ENCODE measurements at places on chromosomes 7 and 10.

GRCh38 chr7:134315679-134316538, 821 bp downstream of the SLC35B4 start:
- H3K4me1 ChIP-seq = peaks cover 14% of the 10 kb centered on the region
- H3K36me3 ChIP-seq = no peaks in the 10 kb centered on the region
- peak overlapping the region; percentile 84 for H3K27ac ChIP-seq
- H3K27me3 ChIP-seq = no peaks in the 10 kb centered on the region

DNA sequence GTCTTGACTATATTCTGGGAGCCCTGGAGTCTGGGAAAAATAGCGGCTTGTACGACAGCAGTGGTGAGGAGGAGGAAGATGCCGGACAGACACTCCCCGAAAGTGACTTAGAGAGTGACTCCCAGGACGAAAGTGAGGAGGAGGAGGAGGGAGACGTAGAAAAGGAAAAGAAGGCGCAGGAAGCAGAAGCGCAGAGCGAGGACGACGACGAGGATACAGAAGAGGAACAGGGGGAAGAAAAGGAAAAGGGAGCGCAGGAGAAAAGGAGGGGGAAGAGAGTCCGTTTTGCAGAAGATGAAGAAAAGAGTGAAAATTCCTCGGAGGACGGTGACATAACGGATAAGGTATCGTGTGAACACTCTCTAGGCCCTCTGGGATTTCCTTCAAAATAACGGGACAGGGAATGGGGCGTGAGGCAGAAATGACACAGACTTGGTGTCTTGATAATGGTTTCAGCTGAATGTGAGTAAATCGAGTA, 908 bp downstream of the NOM1 start:
- no peak for DNase-seq
- no peaks in the 10 kb centered on the region for H3K27me3 ChIP-seq
- H3K27ac ChIP-seq = no peak overlapping the region
- peaks cover 37% of the 10 kb centered on the region for H3K36me3 ChIP-seq

- peaks cover 5% of the 10 kb centered on the region for H3K4me1 ChIP-seq
- H3K27ac ChIP-seq = no peak overlapping the region
- no peaks in the 10 kb centered on the region for H3K36me3 ChIP-seq
- H3K27me3 ChIP-seq = peaks cover 47% of the 10 kb centered on the region
- no peak overlapping the region for H3K4me3 ChIP-seq
Measured at GRCh38 chr10:110649347-110650264, 5.5 kb downstream of the RBM20 start.

DNA sequence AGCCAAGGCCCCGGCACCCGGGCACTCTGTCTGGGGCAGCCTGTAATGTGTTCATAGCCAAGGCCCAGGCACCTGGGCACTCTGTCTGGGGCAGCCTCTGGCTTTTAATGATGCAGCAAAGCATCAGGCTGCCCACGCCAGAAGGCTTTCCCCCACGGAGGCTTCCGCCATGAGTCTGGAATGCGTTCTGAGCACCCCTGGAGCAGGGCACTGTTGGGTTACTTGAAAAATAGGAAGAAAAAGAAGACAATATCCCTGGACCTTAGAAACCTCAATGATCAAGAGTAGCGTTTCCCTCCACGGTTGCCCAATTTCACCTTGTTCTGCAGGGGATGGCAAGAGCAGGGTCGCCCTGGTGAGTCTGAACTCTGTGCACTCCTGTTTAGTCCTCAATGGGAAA, 565.0 kb downstream of the PTPRN2 start:
- H3K4me3 ChIP-seq = no peak overlapping the region
- DNase-seq = no peak
- H3K4me1 ChIP-seq = peaks cover 3% of the 10 kb centered on the region

DNA sequence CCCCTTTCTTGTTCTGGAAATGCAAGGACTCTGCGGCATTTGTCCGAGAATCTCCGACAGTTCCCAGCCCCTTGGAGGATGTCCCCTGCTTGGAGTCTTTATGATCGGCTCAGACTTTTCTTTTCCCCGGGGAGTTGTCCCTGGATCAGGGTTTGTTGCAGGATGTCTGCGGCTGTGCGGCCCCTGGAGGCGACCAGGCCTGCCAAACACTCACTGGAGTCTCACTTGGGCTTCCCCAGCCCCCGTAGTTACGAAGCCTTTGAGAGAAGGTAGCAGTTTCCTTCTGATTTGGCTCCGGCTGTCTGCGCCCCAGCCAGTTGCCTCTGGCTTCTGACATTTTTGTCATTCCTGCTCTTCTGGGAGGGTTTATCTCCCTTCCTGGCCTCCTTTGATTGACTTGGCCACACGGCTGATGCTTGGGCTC, 16.1 kb downstream of the COL26A1 start:
- no peak for DNase-seq
- no peaks in the 10 kb centered on the region for H3K27me3 ChIP-seq
- no peak overlapping the region for H3K4me3 ChIP-seq

DNA sequence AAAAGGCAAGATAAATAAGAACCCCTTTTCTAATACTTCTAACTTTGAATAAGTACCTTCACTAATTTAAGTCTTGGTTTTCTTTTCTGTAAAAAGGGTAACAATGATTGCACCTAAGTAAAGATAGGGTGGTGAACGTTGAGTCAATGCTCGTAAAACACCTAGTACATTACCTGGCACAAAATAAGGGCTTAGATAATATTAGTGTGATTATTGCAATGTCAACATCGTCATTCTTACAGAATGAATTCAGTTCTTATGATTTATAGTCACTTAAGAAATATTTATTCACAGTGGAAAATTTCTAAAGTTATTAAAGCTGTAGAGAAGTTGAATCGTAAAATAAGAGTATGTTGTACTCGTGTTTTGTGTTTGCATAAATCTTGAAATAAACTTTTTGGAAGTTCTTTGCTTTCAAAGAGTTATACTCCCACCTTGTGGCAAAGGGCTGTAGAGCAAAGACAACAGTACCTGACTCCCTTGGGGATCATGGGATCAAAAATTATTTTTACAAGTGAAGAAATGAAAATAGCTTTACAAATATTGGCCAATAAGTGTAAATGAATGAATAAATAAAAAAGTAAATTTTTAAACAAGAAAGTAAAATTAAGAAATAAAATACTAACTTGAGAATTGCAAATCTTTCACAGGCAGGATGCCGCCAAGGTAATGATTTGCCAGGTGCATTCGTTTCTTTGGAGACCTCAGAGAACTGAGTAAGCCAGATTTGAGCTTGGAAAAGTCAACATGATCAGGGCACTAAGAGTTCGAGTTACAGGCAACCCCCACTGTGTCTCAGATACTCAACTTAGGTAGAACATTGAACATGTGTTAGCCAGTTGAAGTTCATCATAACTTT, 285.8 kb upstream of the CACNA2D1 start:
- no peak overlapping the region for H3K27ac ChIP-seq
- H3K4me1 ChIP-seq = no peaks in the 10 kb centered on the region
- H3K4me3 ChIP-seq = no peak overlapping the region
- DNase-seq = no peak
- no peaks in the 10 kb centered on the region for H3K27me3 ChIP-seq

- no peak overlapping the region for H3K4me3 ChIP-seq
- no peaks in the 10 kb centered on the region for H3K4me1 ChIP-seq
- H3K27ac ChIP-seq = no peak overlapping the region
- DNase-seq = no peak
Measured at GRCh38 chr7:36224934-36225858, 72.1 kb downstream of the EEPD1 start.

DNA sequence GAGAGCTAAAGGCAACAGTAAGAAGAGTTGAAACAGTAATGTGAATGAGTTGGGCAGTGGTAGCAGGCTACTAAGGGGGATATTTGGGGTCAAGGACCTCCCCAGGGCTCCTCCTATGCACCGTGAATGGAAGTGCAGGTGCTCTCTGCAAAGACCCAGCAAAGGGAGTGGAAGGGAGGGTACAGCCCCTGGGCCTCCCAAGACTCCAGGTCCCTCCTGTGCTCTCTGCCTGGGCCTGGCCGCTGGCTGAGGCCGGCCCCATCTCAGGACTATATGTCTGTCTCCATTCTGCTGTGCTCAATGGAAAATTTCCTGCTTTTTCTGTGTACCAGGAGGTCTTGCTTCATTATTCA, 372.1 kb upstream of the MKI67 start:
- H3K4me3 ChIP-seq = no peak overlapping the region
- H3K4me1 ChIP-seq = no peaks in the 10 kb centered on the region
- H3K27me3 ChIP-seq = no peaks in the 10 kb centered on the region
- H3K36me3 ChIP-seq = no peaks in the 10 kb centered on the region
- no peak overlapping the region for H3K27ac ChIP-seq

DNA sequence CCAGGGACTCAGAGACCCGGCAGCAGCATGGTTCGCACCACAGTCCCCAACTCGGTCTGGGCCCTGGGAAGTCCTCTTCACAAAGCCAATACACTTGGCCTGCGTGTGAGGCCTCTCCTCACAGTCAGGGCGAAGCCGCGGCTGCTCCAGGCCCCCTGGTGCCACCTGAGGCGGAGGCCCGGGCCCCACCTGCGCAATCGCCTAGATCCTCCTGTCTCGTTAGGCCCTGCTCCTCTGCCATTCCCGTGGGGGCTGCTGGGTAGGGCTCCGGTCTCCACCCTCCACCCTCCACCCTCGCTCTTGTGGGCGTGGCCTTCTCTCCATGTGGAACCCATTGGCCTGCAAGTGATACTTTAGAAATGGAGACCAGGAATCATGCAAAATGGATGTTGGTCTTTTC, 553.3 kb downstream of the INHBA start:
- H3K36me3 ChIP-seq = no peaks in the 10 kb centered on the region
- no peaks in the 10 kb centered on the region for H3K4me1 ChIP-seq
- no peak overlapping the region for H3K4me3 ChIP-seq
- DNase-seq = peak; percentile 67

- no peaks in the 10 kb centered on the region for H3K36me3 ChIP-seq
- H3K4me1 ChIP-seq = no peaks in the 10 kb centered on the region
- H3K4me3 ChIP-seq = no peak overlapping the region
- no peak overlapping the region for H3K27ac ChIP-seq
- no peaks in the 10 kb centered on the region for H3K27me3 ChIP-seq
Measured at GRCh38 chr10:3737864-3738263, 47.1 kb downstream of the KLF6 start.

- peaks cover 20% of the 10 kb centered on the region for H3K27me3 ChIP-seq
- H3K4me1 ChIP-seq = peaks cover 80% of the 10 kb centered on the region
- peak overlapping the region; percentile 92 for H3K27ac ChIP-seq
- no peaks in the 10 kb centered on the region for H3K36me3 ChIP-seq
- DNase-seq = no peak
Measured at GRCh38 chr10:14605231-14605925, 169.3 kb downstream of the FAM107B start.

DNA sequence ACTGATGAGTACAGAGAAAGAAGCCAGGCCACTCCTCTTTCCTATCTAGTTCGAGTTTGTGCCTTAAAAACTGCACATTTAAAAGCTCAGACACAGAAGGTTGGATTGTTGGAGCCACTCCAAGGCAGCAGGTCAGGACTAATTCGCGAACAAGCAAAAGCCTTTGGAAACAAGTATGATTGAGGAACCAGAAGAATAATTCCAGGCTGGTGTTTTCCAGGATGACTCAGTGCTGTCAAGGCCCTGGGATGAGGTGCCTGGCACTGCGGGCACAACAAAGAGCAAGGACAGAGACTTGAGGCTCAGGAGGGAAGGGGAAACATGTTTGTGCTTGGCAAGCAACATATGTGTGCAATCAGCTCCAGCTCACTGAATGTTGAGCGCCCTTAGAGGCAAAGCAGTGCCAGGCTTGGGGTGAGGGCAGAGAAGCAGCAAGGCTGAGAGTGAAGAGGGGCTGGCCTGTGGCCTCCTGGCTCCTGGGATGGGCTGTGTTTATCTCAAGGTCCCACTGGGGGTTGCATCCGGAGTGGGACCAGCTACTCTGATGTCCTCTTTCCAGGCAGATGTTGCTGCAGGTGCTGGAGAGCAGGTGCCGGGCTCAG, 44.1 kb downstream of the VSTM4 start:
- no peaks in the 10 kb centered on the region for H3K4me1 ChIP-seq
- no peak overlapping the region for H3K4me3 ChIP-seq
- DNase-seq = peak; percentile 61
- no peak overlapping the region for H3K27ac ChIP-seq
- H3K36me3 ChIP-seq = no peaks in the 10 kb centered on the region

DNA sequence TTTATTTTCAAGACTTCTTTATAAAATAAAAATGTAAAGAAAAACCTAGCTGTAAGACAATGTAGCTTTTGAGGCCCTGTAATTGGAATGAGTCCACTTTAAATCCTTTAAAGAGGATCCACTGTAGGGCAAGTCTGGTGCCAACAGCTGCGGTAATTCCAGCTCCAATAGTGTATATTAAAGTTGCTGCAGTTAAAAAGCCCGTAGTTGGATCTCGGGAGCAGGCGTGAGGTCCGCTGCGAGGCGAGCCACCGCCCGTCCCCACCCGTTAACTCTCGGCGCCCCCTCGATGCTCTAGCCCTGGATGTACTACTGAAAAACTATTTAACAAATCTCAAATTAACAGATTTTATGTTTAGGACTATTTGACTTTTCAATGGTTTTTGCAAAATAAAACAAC, 414.7 kb upstream of the SEMA3C start:
- no peaks in the 10 kb centered on the region for H3K4me1 ChIP-seq
- DNase-seq = no peak
- H3K27me3 ChIP-seq = no peaks in the 10 kb centered on the region
- H3K36me3 ChIP-seq = no peaks in the 10 kb centered on the region

DNA sequence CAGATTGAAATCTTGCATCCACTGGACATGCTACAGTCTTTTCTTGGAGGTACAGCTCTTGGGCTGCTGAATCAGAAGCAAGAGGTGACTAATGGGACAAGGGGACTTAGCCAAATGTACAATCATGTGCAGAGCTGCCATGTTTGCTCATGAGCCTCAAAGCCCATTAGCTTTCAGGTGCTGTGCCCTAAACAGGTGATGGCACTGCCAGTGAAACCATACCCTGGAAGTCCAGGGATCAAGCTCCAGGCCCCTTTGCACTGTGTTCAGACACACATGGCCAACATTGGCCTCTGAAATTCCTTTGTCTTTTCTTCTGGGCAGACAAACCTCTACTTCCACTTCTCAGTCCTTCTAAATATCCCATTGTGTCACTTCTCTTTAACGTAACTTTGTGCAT, 328.2 kb downstream of the GRID1 start:
- no peak overlapping the region for H3K27ac ChIP-seq
- DNase-seq = no peak
- no peaks in the 10 kb centered on the region for H3K4me1 ChIP-seq
- H3K27me3 ChIP-seq = no peaks in the 10 kb centered on the region
- H3K36me3 ChIP-seq = no peaks in the 10 kb centered on the region
- no peak overlapping the region for H3K4me3 ChIP-seq

GRCh38 chr7:128688492-128688891, 16.4 kb downstream of the GARIN1A start:
- no peaks in the 10 kb centered on the region for H3K4me1 ChIP-seq
- no peak for DNase-seq
- no peak overlapping the region for H3K27ac ChIP-seq

DNA sequence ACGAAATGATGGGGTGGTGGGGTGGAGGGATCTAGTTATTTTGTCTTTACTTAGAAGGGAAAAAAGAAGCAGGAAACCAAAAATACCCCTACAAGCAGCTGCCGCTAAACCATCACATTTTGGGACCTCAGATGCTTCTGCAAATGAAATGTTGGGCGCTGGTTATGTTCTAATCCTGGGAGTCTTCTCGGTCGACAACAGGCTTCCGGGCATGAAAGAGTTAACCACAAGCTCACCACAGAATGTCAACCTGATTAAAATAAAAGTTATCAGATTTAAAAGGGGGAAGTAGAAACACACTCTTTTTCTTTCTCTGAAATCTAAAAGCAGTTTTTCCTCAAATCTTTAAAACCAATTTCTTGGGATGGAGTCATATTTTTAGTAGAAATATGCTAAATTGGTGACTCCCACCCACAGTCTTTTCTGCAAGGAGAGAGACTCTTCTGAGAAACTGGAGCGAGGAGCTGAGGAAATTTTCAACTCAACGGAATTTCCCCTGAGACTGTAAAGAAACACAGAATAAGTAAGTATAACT, 16.8 kb downstream of the IL2RA start:
- peak overlapping the region; percentile 50 for H3K27ac ChIP-seq
- H3K27me3 ChIP-seq = no peaks in the 10 kb centered on the region
- no peaks in the 10 kb centered on the region for H3K36me3 ChIP-seq
- H3K4me1 ChIP-seq = peaks cover 39% of the 10 kb centered on the region
- no peak for DNase-seq

GRCh38 chr7:82109288-82109687, 334.3 kb downstream of the CACNA2D1 start:
- no peak overlapping the region for H3K4me3 ChIP-seq
- H3K27me3 ChIP-seq = no peaks in the 10 kb centered on the region

All from spleen (tissue), 13 donors.